ENCODE measurements at places on chromosomes 1 and 21. TPM values are rescaled to one million over a fixed set of nuclear protein-coding genes. Genes with fewer than 3 reads are reported as not detected.

- no peaks in the 10 kb centered on the region for H3K36me3 ChIP-seq
- no peaks in the 10 kb centered on the region for H3K27me3 ChIP-seq
- H3K27ac ChIP-seq = no peak overlapping the region
- no peak overlapping the region for H3K4me3 ChIP-seq
- no peaks in the 10 kb centered on the region for H3K4me1 ChIP-seq
- DNase-seq = no peak
These were observed 73.3 kb downstream of the MRPL37 start for GRCh38 chr1:54273092-54273794.

GRCh38 chr1:32393832-32394140 is 455 bp downstream of the BSDC1 start:
- H3K27ac ChIP-seq = peak overlapping the region; percentile 95
- H3K27me3 ChIP-seq = no peaks in the 10 kb centered on the region
- peaks cover 30% of the 10 kb centered on the region for H3K4me1 ChIP-seq
- no peak for DNase-seq

DNA sequence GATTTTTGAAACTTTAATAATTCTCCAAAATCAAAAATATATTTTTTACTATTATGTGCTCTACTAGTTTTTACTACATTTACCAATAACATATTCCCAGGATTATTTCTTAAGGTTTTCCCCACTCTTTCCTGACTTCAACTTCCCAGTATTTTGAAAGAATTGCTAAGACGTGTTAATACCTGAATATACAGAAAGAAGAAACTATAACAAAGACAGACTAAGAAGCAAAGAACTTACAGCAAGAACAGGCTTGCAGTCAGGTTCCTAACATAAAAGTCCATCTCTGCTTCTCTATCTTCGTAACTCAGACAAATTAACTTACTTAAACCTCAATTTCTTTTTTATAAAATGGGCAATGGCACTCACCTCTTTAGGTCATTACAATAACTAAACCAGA is 63.2 kb downstream of the SRSF11 start:
- no peaks in the 10 kb centered on the region for H3K27me3 ChIP-seq
- H3K4me1 ChIP-seq = no peaks in the 10 kb centered on the region
- H3K36me3 ChIP-seq = no peaks in the 10 kb centered on the region
- H3K4me3 ChIP-seq = no peak overlapping the region
- no peak for DNase-seq

GRCh38 chr1:29626726-29627125 is 390.4 kb downstream of the PTPRU start:
- no peak overlapping the region for H3K27ac ChIP-seq
- no peaks in the 10 kb centered on the region for H3K36me3 ChIP-seq
- H3K4me3 ChIP-seq = no peak overlapping the region
- DNase-seq = no peak

DNA sequence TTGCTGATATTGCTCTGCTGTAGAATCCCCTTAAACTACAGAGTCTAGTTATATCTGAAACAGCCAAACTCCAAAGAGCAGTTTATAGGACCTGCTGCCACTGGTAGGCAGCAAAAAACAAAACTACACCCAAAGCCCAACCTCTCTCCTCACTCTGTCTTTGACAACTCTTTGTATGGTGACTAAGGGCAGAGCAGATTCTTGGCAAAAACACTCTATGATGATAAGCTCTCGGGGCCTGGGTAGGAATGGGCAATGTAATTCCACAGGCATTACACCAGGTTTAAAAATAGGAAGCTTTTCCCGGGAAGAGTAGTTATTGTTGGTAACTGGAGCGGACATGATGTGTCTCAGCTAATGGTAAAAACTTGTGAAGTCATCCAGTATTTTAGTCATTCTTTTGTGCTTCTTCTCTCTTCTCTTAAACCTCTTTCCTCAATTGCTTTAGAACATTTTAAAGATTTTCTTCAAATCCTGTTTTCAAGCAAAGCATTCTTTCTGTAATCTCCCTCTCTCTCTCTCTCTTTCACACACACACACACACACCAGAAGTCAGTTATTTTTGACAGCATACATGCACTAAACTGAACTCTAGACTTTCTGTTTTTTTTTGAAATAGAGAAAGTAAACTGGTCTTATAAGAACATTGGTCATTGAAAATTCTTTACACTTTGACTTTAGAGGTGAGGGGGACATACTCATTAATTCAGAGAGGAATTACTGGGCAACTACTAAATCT is 193.5 kb downstream of the PAPPA2 start:
- no peak overlapping the region for H3K4me3 ChIP-seq
- H3K27ac ChIP-seq = no peak overlapping the region
- H3K4me1 ChIP-seq = no peaks in the 10 kb centered on the region

GRCh38 chr1:99600782-99601181 is 45.1 kb upstream of the PALMD start:
- no peak for DNase-seq
- no peaks in the 10 kb centered on the region for H3K4me1 ChIP-seq
- H3K4me3 ChIP-seq = no peak overlapping the region
- no peak overlapping the region for H3K27ac ChIP-seq
- H3K36me3 ChIP-seq = no peaks in the 10 kb centered on the region
- H3K27me3 ChIP-seq = no peaks in the 10 kb centered on the region

DNA sequence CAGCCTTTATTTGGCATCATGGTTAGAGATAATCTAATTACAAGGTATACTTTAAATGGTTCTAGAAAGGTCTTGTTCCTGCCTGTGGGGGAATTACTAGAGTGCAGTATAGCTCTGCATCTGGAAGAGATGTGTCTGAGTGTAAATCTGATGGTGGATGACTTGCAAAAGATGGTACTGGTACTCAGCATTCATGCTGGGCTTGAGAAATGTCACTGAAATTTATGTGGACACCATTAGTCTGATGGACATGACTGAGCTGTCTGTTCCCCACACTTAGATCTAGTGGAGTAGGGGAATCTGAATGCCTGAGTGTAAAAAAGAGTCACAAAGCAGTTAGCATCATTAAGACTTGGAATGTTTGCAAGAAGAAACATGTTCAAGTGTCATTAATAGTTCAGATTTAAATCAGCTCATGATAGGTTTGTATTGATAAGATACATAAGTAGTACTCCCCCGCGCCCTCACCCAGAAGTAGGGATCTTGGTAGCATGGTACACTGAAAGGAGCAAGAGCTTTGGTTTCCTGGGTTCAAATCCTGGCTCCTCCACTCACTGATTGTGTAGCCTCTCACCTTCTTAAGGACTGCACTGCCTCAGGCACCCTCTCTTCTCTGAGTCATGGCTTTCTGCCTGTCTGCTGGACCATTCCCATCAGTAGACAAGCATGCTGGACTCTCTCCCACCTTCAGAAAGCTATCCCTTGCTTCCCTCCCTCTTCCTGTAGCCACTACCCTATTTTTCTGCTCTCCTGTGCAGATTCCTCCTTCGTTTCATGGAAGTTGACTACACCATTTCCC is 292.9 kb downstream of the NFIA start:
- no peak for DNase-seq
- no peaks in the 10 kb centered on the region for H3K4me1 ChIP-seq
- no peaks in the 10 kb centered on the region for H3K36me3 ChIP-seq
- no peak overlapping the region for H3K27ac ChIP-seq

- H3K27me3 ChIP-seq = no peaks in the 10 kb centered on the region
- H3K4me3 ChIP-seq = no peak overlapping the region
- no peak overlapping the region for H3K27ac ChIP-seq
- H3K4me1 ChIP-seq = no peaks in the 10 kb centered on the region
- H3K36me3 ChIP-seq = no peaks in the 10 kb centered on the region
These were observed 25.2 kb downstream of the CRNN start for GRCh38 chr1:152388889-152389288.

DNA sequence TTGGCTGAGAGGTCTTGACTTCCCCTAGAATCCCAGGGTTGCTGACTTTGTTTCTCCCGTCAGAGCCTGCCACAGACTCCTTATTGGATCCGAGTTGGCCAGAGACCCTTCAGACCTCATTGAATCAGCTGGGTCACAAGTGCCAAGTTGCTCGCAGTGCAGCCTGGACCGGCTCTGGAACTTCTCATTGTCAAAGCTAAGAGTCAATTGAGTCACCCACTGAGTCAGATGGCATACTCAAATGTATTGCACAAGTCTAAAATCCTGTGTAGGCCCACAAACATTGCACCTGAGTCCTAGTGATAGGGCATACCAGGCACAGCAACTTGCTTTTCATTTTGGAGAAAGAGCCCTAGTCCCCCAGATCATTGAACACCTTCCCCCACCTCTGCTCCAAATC is 20.4 kb upstream of the SCAF4 start:
- H3K4me3 ChIP-seq = no peak overlapping the region
- no peaks in the 10 kb centered on the region for H3K36me3 ChIP-seq
- H3K4me1 ChIP-seq = no peaks in the 10 kb centered on the region

DNA sequence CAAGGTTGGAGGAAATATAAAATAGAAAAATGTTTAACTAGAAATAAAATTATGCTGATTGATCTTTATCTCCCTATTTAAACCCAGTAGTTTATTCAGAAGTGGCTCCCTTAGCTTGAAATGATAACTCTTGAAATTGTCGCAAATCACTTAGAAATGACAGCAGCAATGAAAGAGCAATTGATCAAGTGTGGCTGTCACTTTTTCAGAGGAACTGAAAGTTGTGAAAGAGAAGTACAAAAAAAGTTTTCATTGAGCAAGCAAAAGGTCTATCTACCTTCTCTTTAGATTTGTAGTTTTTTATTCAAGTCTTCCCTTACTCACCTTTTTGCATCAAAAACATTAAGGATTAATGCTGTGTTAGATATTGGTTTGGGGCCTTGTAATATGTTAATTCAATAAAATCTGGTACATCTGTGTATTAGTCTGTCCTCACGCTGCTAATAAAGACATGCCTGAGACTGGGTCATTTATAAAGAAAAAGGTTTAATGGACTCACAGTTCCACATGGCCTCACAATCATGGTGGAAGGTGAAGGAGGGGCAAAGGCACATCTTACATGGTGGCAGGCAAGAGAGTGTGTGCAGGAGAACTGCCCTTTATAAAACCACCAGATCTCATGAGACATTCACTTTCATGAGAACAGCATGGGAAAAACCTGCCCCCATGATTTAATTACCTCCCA is 48.3 kb downstream of the LRRC8C start:
- no peaks in the 10 kb centered on the region for H3K27me3 ChIP-seq
- peaks cover 12% of the 10 kb centered on the region for H3K4me1 ChIP-seq
- DNase-seq = no peak

DNA sequence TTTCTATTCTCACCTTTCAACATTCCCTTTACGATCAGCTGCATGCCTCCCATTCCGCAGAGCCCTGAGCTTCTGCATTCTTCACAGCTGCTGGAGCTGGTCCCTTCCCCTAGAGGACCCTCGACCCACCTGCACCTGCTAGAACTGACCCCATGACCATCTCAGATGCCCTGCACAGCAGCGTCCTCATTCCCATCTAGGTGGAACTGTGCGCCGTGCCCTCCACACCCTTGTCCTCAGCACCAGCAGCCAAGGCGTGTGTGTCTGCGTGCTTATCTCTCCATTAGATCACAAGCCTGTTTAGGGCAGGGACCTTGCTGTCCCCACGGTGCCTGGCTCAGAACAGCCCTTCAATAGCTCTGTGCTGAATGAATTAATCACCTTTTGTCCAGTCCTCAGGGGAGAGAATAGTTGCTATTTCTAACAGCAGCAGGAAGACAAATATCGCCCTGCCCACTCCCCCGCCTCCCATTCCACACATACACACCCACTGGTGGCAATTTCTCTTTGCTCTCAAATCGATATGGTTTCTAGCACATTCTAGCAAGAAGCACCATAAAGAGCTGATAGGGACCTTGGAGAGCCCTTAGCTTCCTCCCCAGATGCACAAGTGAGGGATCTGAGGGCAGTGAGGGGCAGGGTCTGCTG is 61.7 kb downstream of the KCNN3 start:
- H3K4me1 ChIP-seq = no peaks in the 10 kb centered on the region
- DNase-seq = no peak
- no peak overlapping the region for H3K4me3 ChIP-seq
- H3K27ac ChIP-seq = no peak overlapping the region

Gene RASSF5
- polyA plus RNA-seq = 299 TPM

Gene PSMD4
- polyA plus RNA-seq = 239 TPM

Gene TRIM45
- polyA plus RNA-seq = not detected

Gene HAO2
- not detected for polyA plus RNA-seq

Gene OR14K1
- not detected for polyA plus RNA-seq

Gene DPYD
- 55.6 TPM for polyA plus RNA-seq

Gene OR2M3
- not detected for polyA plus RNA-seq

Gene MAD2L2
- 53.0 TPM for polyA plus RNA-seq

Gene TNNI3K
- not detected for polyA plus RNA-seq

Gene THEM5
- not detected for polyA plus RNA-seq
